Frontal cortex (tissue), 4 donors: ENCODE measurements at places on chromosomes 4 and X.

- DNase-seq, result no peak
These were observed 32.2 kb upstream of the MAGEA10 start for GRCh38 chrX:152170621-152171020.

DNA sequence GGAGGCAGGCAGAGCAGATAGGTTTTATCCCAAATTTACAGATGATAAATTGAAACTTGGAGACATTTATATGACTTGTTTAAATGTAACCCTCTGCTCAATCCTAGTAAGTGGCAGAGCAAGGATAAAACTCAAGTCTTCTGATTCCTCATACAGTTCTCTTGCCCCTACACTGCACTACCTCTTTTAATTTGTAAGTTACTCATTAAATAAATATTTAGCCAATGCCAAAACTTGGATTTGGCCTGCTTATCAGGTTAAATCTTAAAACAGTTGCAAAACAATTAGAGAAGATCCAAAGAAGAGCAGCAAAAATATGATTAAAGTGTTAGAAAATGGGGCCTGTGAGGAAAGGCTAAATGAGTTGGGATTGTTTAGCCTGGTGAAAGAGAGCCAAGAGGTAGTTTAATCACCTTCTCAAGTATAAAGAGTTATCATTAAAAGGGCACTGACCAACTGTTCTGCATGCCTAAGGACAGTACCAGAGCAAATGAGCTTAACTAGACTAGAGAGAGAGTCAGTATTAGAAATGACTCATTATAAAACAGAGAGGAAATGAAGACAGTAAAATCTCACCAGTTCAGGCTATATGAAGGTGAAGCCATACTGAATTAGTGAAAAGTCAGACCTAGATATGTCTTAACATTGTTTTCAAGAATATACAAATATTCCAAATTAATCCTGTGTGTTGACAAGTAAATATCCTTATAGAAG is 146.3 kb downstream of the GRIA3 start:
- DNase-seq, result no peak

DNA sequence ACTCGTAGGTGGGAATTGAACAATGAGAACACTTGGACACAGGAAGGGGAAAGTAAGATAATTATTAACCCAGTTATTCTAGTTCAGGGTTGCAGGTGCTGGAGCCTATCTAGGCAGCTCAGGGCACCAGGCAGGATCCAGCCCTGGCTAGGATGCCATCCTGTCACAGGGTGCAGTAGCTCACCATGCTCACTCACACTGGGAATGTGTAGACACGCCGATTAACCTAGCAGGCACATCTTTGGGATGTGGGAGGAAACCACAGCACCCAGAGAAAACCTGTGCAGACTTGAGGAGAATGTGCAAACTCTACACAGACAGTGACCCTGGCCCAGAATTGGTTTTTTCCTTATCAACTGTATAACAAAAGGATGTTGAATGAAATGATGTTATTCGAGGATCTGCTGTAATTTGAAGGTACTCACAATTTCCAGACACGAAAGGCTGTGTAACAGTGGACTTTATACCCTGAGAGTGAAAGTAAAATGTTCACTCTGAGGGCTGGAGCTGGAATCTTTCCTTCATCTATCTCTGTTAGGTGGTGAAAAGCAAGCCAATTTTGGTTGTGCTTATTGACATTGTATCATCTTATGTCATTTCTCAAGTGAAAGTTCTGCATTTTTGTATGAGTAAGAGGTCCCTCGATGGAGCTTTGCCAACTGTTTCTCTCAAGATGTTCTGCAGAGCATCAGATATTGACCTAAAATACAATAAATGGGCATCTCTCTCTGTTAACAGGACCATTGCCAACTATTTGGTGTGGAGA is 78.8 kb downstream of the PHEX start:
- no peak for DNase-seq

DNA sequence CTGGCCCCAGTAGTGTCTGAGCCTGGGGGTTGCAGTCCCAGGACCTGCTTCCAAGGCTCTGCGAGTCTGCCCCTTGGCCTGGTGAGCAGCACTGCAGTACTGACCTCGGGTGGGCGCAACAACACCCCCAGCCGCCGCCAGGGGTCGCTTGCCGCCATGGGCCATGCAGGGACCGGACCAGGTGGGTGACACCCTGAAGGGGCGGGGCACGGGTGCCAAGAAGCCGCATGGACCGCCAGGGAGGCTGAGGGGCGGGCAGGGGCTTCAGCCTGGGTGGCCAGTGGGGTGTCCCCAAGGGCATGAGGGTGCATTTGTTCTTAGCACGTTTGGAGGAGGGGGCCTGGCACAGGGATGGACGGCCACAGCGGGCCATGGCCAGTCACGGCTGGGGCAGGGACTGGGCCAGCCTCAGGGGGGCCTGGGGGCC is 25.0 kb downstream of the TACC3 start:
- no peak for DNase-seq

DNA sequence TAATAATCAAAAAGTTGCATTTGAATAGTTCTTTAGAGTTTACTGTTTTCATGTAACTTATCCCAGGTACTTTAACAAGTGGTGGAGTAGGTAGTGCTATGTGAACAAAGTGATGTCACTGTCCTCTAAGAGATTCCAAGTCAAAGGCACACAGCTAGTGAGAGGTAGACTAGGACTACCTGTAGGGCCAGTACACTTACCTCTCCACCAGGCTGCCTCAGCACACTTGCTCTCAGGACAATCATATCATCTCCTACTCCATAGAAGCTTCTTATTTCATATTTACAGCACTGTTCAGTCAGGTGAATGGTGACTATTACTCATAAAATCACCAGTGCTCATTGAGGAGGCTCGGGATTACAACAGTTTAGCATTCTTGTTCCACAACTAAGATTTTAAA is 173.0 kb upstream of the EMCN start:
- no peak for DNase-seq

GRCh38 chr4:174435974-174436373 is 86.3 kb downstream of the HPGD start:
- no peak for DNase-seq

DNA sequence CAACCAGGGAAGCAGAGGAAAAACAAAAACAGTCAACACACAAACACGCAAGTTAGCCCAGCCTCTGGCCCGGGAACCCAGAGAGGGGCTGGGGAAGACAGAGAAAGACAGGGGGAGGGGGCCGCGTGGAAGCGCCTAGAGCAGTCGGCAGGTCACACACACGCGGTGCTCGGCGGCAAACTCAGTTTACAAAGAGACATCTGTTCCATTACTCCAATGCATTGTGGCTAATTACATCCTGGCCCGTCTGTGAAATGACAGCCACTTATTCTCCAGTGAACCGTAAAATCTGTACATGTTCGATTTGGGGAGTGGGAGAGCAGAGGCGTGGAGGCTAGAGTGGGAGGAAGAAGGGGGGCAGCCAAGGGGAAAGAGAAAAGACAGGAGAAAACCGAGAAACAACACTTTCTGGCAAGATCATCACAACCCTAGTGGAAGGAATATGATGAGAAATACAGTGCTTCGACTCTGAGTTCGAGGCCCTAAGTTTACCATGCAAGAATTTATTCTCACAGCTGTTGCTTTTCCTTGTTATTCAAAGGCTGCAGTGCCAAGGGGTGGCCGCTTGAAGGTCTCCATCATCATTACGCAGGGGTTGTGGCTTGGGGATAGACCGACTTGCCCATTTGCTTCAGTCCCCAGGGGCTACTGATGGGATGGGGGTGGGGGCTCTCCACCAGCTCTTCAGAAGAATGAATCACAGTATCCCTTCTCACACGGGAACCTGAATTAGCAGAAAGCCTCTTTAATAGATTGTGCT is 167.7 kb downstream of the MGST2 start:
- DNase-seq, result no peak

- DNase-seq, result no peak
These were observed 7.1 kb downstream of the SMIM9 start for GRCh38 chrX:154827194-154828015.

- DNase-seq, result no peak
These were observed 1.5 kb downstream of the MAB21L2 start for GRCh38 chr4:150583287-150584110.

DNA sequence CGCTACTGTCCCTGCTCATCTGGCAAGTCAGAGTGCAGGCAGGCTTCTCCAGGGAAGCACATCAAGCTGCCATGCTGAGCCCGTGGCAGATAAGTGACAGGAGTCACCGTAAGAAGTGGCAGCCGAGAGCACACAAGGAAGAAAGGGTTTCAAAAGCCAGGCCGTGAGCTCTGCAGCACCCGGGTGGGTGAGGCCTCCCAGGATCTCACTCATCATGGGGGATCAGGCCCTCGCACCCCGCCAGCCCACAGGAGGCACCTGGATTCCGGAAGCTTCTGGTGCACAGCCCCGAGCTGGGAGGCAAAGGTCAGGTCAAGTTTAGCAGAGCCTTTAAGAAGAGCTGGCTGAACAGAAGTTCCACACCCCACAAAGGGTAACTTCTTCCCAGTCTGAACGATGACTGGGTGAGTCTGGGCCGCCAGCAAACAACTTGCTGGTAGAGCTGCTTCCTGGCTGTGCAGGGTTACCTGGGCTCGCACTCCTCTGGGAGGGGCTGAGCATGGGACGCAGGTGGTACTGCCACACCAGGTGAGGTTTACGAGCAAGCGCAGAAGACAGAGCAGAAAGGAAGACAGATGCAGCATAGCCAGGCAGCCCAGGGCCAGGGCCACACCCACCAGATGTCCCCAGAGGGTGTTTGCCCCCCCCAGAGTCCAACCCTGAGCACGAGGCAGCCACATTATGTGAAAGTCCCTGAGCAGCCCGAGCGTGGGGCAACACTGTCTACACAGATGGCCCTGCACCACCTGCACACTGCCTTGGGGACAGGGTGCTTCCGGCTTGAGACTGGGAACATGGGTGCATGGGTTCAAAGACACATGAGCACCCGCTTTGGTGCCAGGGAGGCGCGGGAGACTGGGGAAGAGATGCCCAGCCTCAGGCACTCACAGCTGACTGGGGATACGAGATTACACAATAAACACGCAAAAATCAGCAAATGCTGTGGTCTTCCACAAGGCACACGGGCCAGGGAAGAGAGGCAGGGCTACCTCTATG is 7.7 kb downstream of the CCNQ start:
- DNase-seq, result no peak

GRCh38 chr4:156336511-156336910 is 382.8 kb upstream of the CTSO start:
- DNase-seq, result no peak

- DNase-seq, result no peak
These were observed 646 bp downstream of the ABCB7 start for GRCh38 chrX:75155447-75155826.

GRCh38 chr4:165481053-165481835 is 102.4 kb downstream of the CPE start:
- no peak for DNase-seq

- DNase-seq, result no peak
These were observed 232.7 kb downstream of the MGST2 start for GRCh38 chr4:139898293-139898692.

DNA sequence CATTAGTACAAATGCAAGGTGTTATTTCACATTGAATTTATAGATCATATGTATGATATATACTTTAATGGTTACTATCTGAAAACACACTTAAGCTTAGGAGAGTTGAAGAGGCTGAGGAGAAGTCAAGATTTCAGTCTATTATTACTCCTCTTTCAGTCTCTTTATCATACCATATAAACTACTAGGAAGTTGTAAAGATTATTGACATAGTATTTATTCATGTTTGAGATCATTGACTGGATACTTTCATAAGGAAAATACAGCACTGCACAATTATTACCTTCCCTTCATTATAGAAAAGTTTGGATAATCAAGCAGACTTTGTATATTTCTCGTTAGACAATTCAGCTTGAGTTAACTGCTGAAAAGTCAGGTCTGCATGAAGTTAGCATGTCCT is 10.0 kb upstream of the SGMS2 start:
- DNase-seq, result no peak

- no peak for DNase-seq
These were observed 518.3 kb upstream of the ZFP42 start for GRCh38 chr4:187477224-187477623.

DNA sequence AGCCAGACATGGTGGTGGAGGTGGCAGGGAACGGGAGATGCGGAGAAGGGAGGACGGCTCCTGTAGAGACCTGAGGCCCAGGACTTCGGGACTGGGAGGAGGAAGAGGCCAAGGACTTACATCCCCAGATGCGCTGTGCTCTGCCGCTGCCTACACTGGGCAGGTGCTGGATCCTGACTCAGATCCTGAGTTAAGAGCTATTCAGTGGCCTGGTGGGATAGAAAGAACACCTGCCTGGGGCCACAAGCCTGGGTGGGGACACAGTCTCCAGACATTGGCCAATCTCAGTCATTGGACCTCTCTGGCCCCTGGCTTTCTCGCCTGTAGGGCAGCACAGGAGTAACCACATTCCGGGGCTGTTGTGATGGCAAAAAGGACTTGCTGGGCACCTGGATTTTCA is 10.9 kb upstream of the MSX1 start:
- no peak for DNase-seq

DNA sequence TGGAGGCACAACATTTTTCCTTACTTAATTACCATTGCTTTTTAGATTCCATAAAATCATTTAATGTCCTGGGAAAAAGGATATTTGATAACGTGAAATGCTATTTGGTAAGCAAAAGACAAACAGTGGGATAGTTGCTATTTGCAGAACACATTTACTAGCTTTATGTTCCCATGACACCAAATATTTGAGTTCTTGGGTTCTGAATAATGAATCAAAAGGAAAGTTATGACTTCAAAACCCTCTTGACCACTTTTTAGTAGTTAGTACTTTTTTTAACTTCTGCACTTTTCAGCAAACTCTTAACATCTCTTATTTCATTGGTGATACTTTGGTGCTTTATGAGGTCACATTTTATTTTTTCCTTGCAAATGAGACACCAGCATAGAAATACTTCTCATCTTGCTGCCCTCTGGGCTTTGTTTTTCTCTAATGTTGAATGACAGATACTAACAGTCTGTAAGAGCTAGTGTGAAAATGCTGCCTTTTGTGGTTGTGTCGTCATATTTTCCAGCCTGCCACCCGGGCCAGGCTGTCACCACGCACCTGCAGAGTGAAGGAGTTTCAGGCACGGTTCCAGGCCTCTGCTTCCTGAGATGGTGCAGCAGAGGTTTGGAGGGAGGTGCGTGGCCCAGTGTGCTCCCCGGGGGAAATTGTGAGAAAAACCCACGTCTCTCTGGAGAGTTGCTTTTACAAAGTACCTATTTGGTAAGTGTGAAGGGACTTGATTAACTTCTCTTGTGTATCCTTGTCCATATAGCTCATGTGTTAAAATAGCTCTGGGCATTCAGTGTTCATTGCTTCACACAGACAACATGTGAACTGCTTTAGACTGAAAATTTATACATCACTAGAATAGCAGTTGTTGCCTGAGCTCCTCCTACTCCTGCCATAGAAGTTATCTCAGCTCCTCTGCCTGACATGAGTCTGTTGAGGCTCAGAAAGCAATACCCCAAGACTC is 34.7 kb downstream of the MSL3 start:
- no peak for DNase-seq

- no peak for DNase-seq
These were observed 20.2 kb upstream of the CDKN2AIP start for GRCh38 chr4:183424109-183424744.

DNA sequence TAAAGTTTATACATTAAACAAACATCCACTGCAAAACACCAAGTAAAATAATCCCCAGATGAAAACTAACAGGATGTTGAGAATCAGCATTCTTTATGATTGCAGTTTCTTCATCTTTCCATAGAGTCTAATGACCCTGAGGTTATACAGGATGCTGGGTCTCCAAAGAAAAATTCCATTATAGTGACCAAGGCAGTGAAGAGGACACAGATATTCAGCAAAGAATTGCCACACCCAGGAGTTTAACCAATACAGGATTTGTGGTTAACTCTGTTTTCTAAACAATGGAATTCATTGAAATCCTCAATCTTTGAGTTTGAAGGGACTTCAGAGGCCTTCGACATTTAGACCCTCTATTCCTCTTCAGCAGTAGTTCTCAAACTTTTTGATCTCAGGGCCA is 76.2 kb upstream of the ESX1 start:
- DNase-seq, result no peak
